Stimulated activated CD8-positive, alpha-beta memory T cell treated with anti-CD3 and anti-CD28 coated beads, Interleukin-7, amount 100 ng/mL, for 1 hour (primary cell): ENCODE measurements at places on chromosomes 7 and 10.

- DNase-seq: no peak
Observed at GRCh38 chr7:96836456-96836855, 126.8 kb upstream of the SEM1 start.

DNA sequence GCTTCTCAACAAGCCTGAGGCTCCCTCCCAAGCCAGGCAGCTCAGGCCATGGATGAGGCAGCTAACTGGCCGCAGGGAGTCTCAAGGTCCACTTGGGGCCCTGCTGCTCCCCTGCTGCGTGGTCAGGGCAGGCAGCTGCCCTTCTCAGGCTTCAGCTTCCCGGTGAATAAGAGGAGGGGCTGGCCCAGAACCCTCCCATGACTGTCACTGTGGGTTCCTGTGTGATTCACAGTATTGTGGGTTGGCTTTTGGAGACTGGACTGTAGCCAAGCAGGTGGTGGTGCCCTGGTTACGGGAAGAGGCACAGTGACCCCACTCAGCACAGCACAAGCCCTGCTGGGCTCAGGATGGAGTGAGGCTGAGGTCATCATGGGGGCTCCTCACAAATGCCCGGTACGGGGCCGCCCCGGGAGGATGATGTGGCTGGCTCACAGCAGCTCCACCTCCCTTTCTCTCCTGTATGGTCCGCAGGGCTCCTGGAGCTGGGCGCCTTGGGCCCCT, 189.8 kb downstream of the HECW1 start:
- DNase-seq: no peak

- DNase-seq: no peak
Observed at GRCh38 chr7:109101332-109101731, 531.7 kb downstream of the DNAJB9 start.

DNA sequence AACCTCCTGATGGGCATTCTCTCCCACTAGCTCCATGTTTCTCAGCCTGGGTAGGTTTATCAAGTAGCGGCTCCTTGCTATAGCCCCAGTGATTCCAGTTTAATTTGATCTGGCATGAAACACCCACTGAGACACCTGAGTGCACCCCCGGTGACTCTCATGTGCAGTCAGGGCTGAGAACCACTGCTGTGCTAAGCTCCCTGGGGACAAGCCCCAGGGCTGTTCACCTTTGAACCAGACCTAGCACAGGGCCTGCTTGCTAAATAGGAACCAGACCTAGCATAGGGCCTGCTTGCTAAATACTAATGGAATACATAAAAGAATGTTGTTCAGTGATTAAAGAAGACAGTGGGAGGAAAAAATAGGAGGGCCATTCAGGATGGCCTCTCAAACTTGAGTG, 167.6 kb downstream of the JAZF1 start:
- no peak for DNase-seq

GRCh38 chr10:44316187-44316921, 68.5 kb downstream of the CXCL12 start:
- no peak for DNase-seq

DNA sequence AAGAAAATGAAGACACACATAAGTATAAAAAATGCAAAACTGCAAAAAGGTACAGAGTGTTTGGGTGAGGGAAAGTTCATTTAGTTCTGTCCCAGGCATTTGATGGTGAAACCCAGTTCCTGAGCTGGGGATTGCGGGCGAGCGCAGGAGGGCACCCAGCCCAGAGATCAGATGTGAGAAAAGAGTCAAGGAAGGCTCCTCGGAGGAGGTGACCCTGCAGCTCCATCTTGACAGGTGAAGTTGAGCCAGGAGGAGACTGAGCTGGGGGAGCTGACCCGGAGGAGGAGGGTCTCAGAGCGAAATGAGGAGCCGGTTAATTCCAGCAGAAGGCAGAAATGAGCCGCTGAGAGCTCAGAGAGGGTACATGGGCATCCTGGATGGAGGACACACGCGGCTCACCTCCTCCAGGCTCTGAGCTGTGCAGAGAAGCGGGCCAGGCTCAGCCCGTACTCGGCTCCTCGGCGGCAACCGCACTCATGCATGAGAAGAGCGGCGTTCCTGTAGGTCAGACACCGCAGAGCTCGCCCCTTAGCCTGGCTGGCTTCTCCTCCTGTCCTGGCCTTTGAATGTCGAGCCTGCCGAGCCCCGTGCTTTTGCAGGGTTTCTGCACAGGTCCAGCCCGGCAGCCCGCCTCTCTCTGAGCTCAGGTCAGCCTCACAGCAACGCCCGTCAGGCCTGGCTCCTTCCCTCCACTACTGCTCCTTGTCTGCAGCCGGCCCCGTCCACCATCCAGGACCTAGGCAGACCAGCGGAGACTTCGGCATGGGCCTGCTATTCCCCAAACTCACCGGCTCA, 9.5 kb upstream of the RAMP3 start:
- no peak for DNase-seq

GRCh38 chr7:122046402-122046801, 97.6 kb downstream of the AASS start:
- DNase-seq: no peak

- DNase-seq: no peak
Observed at GRCh38 chr10:624605-625332, 64.7 kb downstream of the DIP2C start.
